ENCODE measurements at places on chromosomes 16 and 17.

GRCh38 chr17:65301184-65301583 lies 164.0 kb downstream of the RGS9 start:
- no peak for DNase-seq

DNA sequence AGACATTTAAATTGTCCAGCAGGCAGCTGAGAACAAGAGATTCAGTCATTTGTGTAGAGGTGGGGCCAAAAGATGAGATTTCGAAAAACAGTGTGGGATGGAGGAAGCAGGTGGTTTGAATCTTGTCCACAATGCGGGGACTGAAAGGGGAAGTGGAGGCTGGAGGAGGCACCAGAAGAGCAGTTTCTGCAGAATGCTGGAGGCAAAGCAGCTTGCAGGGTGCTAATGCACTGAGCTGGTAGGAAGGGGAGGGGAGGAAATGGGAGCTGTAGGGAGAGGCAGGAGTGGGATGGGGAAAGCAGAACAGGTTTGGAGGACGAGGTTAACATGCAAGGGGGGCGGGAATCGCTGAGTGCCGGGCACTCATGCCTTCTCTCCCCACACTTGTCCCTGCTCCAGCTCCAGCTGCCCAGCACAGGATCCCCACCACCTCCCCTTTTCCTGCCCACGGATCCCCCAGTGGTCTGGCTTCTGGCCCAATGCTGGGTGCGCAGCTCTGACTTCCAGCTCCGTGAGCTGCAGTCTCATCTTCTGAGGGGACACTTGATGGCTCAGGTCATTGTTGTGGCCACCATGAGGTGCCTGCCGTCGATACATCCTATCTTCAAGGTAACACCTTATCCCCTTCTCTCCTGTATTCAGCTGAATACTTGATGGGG lies 9.4 kb downstream of the C17orf100 start:
- DNase-seq: no peak

- DNase-seq: no peak
Observed at GRCh38 chr16:83913245-83913633, 14.3 kb downstream of the MLYCD start.

- DNase-seq: no peak
Observed at GRCh38 chr16:5461141-5461540, 363.5 kb upstream of the EEF2KMT start.

GRCh38 chr17:80431246-80432195 lies 16.6 kb downstream of the ENDOV start:
- no peak for DNase-seq
